ELR (cell line): ENCODE measurements at places on chromosomes 12 and 14.

GRCh38 chr14:30655658-30656057 is 33.5 kb downstream of the SCFD1 start:
- no peak for DNase-seq

DNA sequence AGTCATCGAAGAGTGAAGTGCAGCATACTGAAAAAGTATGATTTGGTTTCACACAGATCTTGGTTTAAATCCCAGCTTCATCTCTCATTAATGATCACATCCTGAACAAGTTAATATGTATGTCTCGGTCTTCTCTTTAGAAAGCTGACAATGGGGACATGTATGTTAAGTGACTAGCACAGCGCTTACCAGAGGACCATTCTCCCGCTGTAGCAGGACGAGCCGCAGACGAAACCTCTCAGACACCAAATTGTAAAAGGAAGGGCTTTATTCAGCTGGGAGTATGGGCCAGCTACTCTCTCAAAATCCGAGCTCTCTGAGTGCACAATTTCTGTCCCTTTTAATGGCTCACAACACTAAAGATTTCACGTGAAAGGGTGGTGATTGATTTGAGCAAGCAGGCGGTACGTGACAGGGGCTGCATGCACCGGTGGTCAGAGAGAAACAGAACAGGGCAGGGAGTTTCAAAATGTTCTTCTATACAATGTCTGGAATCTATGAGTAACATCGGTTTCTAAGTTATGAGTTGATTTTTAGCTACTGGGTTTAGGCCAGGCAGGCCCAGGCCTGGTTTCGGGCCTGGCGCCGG is 682.4 kb downstream of the DIO2 start:
- DNase-seq, result no peak

DNA sequence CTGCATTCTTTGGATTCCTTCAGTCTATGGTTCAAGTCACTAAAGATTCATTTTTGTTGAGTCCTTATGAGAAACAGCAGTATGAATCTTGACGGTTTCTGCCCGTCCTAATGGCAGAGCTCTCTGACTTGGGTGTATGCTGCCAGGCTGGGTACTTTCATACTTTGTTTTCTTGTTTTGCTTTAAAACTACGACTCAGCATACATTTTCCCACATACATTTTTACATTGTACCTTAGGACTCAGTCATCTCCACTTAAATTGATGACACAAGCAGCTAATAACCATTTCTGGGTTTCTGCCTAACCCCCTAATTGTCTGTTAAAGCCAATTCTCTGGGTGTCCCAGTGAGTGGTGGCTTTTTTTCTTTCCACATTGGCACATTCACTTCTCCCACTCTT is 4.8 kb upstream of the DDX55 start:
- no peak for DNase-seq

GRCh38 chr14:32625211-32625610 is 296.1 kb downstream of the AKAP6 start:
- DNase-seq, result no peak

GRCh38 chr12:9735601-9736000 is 2.7 kb upstream of the CLECL1 start:
- no peak for DNase-seq

DNA sequence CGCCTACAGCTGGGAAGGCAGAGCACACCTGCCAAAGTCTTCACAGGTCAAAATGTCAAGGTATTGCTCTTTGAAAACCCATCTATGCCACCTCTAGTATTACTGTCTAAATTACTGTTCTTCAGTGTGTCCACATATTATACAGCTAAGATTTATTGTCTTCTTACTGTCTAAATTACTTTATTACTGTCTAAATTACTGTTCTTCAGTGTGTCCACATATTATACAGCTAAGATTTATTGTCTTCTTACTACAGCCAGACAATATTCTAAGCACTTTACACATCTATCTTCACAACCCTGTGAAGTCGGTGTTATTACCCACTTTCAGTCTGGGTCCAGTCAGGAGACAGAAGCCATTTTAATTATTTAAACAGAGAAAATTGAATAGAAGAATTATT is 173.9 kb downstream of the MYRFL start:
- DNase-seq, result no peak

- DNase-seq, result no peak
These were observed 189.4 kb downstream of the ADGRD1 start for GRCh38 chr12:131142891-131143657.

- peak; percentile 48 for DNase-seq
These were observed 133.6 kb downstream of the TTLL5 start for GRCh38 chr14:75794615-75795038.

- DNase-seq, result no peak
These were observed 30.6 kb downstream of the SCAF11 start for GRCh38 chr12:45959728-45960127.

DNA sequence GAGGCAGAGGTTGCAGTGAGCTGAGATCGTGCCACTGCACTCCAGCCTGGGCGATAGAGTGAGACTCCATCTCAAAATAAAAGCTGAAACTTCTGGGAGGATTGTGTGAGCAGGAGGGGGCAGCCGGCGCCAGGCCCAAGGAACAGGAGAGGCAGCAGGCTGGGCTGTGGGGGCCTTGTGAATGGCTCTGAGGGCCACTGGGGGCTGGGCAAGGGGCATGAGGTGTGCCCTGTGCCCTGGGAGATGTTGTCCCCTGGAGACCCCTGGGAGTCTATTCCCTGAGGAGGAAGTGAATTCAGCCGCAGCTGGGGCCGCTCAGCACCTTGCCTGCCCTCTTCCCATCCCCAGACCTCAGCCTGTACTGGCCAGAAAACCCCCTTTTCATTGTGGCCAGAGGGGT is 4.9 kb downstream of the LBHD2 start:
- DNase-seq, result no peak

- DNase-seq, result no peak
These were observed 60.0 kb downstream of the NCOR2 start for GRCh38 chr12:124507188-124508109.

DNA sequence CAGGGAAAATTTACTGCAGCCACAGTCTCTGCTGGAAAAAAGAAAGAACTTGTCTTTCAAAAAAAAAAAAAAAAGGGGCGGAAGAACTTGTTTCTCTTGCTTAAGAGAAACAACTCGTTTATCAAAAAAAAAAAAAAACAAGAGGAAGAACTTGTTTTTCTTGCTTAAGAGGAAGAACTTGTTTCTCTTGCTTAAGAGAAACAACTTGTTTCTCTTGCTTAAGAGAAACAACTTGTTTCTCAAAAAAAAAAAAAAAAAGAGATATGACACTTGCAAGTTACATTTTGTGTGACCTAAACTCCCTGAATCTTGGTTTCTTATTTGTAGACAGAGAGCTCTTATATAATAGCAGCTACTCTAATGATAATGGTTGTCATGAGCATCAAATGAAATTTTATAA is 44.7 kb upstream of the USP15 start:
- DNase-seq, result no peak

DNA sequence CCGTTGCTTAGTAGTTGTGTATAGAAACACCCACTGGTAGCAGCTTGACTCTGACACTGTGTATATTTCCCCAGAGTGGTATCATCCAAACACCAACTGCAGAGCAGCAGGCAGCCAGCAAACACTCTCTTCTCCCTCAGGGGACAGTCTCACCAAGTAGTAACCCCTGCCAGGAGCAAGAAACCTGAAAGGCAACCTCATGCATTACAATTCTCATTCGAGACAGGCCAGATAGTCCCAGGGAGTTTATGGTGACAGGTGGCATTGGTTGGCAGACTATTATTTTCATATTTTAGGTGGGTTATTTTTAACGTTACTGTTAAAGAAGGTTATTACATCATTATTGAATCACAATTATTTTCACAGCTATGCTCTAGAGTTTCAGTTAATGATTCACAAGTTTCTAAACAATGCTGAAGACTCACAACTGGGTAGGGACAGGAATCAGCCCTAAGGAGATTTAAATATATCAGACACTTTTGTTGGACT is 222.8 kb downstream of the EGLN3 start:
- DNase-seq, result no peak
